ENCODE measurements at places on chromosomes 7 and 10.

- H3K4me1 ChIP-seq, result no peaks in the 10 kb centered on the region
- peaks cover 24% of the 10 kb centered on the region for H3K27me3 ChIP-seq
- no peak for DNase-seq
- no peak overlapping the region for H3K27ac ChIP-seq
- no peak overlapping the region for H3K4me3 ChIP-seq
Observed at GRCh38 chr7:25244254-25245033, 16.2 kb upstream of the NPVF start.

GRCh38 chr7:4151926-4152549, 530.1 kb upstream of the FOXK1 start:
- no peak overlapping the region for H3K4me3 ChIP-seq
- H3K27me3 ChIP-seq, result no peaks in the 10 kb centered on the region
- DNase-seq, result no peak

DNA sequence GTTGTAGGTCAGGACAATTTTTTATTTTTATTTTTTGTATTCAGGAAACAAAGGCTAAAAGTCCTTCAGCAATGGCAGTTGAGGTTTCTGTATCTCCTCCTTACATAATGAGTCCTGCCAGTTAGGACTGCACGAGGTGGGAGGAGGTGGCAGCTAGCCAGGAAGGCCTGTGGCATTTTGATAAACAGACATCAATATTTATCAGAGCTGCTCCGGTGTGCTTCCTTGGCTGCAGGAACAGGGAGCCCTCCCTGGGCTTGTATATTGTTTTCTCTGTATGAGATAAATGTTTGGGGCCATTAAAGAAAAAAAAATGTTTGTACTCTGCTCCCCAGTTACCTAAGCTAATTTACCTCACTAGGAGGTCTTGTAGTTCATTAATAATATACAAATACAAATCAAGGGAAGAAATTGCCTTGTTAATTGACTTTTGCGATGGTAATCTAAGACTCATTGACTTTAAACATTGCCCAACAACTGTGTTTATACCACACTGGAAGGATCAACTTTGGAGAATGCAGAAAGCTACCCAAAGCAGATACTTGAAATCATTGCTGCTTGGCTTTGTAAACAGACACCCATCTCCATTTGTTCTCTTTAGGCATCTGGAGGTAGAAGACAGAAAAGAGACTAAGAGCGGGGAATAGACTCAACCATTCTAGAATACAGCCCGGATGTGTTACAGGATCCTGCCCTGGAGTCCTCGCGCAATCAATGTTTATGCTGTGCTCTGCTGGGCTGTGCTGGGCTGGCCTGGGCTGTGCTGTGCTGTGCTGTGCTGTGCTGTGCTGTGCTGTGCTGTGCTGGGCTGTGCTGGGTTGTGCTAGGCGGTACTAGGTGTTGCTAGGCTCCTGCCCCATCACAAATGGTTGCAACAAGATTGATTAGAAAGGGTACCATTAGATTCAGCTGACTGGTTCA, 36.5 kb upstream of the PDZD8 start:
- no peaks in the 10 kb centered on the region for H3K4me1 ChIP-seq
- H3K27ac ChIP-seq, result no peak overlapping the region
- no peak for DNase-seq
- H3K4me3 ChIP-seq, result no peak overlapping the region
- H3K36me3 ChIP-seq, result no peaks in the 10 kb centered on the region

DNA sequence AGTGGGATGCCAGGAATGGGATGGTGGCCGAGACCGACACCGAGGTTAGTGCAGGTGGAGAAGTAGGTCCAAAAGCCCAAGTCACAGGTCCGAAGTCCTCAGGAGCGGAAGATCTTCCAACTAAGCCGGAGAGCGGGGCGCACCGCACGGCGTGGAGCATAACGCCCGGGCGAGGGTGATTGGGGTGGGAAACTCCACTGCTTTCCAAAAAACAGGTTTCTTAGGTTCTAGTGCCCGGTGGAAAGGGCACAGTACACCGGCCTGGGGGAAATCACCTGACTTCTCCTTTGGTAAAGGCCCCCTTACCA, 11.4 kb upstream of the SPAG6 start:
- peak overlapping the region; percentile 84 for H3K27ac ChIP-seq
- peaks cover 32% of the 10 kb centered on the region for H3K27me3 ChIP-seq
- no peak for DNase-seq
- H3K4me1 ChIP-seq, result peaks cover 54% of the 10 kb centered on the region

GRCh38 chr7:101792051-101792681, 25.3 kb upstream of the CUX1 start:
- no peaks in the 10 kb centered on the region for H3K36me3 ChIP-seq
- no peaks in the 10 kb centered on the region for H3K27me3 ChIP-seq
- H3K4me1 ChIP-seq, result no peaks in the 10 kb centered on the region
- no peak overlapping the region for H3K4me3 ChIP-seq
- H3K27ac ChIP-seq, result no peak overlapping the region

- no peaks in the 10 kb centered on the region for H3K4me1 ChIP-seq
- H3K27me3 ChIP-seq, result no peaks in the 10 kb centered on the region
- no peaks in the 10 kb centered on the region for H3K36me3 ChIP-seq
- no peak overlapping the region for H3K4me3 ChIP-seq
Observed at GRCh38 chr10:115951242-115951641, 321.8 kb downstream of the GFRA1 start.

GRCh38 chr7:50956522-50957155, 173.9 kb upstream of the GRB10 start:
- H3K4me1 ChIP-seq, result peaks cover 2% of the 10 kb centered on the region
- H3K36me3 ChIP-seq, result no peaks in the 10 kb centered on the region
- H3K27me3 ChIP-seq, result peaks cover 3% of the 10 kb centered on the region
- H3K27ac ChIP-seq, result no peak overlapping the region
- H3K4me3 ChIP-seq, result no peak overlapping the region

DNA sequence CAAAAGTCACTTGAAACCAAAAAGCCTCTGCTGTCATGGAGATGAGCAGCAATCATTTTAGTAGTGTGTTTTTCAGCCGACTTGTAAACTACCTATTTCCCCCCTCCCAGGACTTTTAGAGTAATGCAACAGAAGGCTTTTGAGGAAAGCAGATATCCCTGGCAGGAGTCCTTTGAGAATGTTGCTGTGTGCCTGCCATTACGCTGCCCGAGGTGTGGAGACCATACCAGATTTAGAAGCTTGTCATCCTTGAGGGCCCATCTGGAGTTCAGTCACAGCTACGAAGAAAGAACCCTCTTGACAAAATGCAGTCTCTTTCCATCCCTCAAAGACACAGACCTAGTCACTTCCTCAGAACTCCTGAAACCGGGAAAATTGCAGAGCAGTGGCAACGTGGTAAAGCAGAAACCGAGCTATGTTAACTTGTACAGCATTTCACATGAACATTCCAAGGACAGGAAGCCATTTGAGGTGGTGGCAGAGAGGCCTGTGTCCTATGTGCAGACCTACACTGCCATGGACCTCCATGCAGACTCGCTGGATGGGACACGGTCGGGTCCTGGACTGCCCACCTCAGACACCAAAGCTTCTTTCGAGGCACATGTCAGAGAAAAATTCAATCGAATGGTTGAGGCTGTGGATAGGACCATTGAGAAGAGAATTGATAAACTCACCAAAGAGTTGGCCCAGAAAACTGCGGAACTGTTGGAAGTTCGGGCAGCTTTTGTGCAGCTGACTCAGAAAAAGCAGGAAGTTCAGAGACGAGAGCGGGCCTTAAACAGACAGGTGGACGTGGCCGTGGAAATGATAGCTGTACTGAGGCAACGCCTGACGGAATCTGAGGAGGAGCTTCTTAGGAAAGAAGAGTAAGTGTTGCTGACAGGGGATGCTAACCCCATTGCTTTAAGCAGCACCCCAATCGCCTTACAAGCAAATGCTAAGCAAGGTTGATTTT, 2.2 kb downstream of the ZNF365 start:
- no peaks in the 10 kb centered on the region for H3K36me3 ChIP-seq
- H3K4me1 ChIP-seq, result peaks cover 10% of the 10 kb centered on the region
- H3K4me3 ChIP-seq, result no peak overlapping the region
- H3K27ac ChIP-seq, result no peak overlapping the region
- no peak for DNase-seq

GRCh38 chr10:12703813-12704212, 297.7 kb downstream of the CCDC3 start:
- DNase-seq, result no peak
- peak overlapping the region; percentile 26 for H3K27ac ChIP-seq
- no peak overlapping the region for H3K4me3 ChIP-seq
- peaks cover 37% of the 10 kb centered on the region for H3K36me3 ChIP-seq
- no peaks in the 10 kb centered on the region for H3K27me3 ChIP-seq

DNA sequence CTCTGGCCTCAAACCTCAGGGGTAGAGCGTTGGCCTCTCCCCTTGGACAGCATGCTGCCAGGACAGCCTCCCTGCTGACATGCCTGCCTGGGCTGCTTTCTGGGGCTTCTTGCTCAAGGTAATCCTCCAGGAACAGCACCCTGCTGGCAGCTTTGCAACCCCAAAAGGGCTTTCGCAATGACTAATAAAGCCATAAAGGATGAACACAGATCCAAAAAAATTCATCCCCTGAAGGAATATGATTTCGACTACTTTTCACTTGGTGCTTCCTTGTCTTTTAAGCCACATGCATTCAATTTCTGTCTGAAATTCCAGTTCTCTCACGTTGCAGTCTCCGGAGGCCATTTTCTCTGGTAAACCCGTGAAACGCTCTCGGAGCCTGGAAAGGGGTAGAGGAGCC, 15.1 kb upstream of the SH3PXD2A start:
- DNase-seq, result no peak
- no peaks in the 10 kb centered on the region for H3K4me1 ChIP-seq
- no peaks in the 10 kb centered on the region for H3K36me3 ChIP-seq
- no peaks in the 10 kb centered on the region for H3K27me3 ChIP-seq
- no peak overlapping the region for H3K4me3 ChIP-seq

DNA sequence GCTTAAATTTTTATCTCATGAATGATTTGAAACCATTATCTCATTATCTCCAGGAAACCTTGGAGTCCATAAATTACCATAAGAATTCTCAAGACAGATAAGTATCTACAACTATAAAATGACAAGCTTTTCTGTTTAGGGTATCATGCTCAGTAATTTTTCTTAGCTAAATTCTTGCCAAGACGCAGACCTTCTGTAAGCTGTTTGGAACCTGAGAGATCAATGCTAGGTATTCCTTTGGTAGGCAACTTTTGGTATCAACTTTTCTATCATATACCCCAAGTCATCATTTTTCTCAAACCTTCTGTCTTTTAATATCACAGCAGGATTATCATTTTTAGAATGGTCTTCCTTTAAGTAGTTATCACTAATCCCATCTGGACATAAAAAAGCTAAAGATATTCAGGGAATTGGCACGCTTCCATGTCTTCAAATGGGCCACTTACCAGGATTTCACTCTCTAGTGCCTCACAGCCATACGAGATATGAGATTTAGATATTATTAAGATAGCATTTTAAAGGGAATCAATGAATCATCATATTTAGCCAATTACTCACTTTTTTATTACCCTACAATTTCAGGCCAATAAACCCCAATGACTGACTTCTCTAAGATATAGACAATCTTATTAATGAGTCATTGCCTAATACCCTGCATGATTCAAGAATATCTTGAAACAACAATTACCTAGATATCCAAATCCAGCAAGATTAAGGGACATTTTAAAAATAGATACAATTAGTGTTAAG, 544.1 kb downstream of the HTR7 start:
- H3K36me3 ChIP-seq, result no peaks in the 10 kb centered on the region
- H3K4me3 ChIP-seq, result no peak overlapping the region
- DNase-seq, result no peak
- no peaks in the 10 kb centered on the region for H3K27me3 ChIP-seq

- no peak for DNase-seq
- no peak overlapping the region for H3K4me3 ChIP-seq
- no peaks in the 10 kb centered on the region for H3K27me3 ChIP-seq
- H3K27ac ChIP-seq, result no peak overlapping the region
- no peaks in the 10 kb centered on the region for H3K36me3 ChIP-seq
- no peaks in the 10 kb centered on the region for H3K4me1 ChIP-seq
Observed at GRCh38 chr7:91187061-91187460, 77.2 kb upstream of the FZD1 start.

DNA sequence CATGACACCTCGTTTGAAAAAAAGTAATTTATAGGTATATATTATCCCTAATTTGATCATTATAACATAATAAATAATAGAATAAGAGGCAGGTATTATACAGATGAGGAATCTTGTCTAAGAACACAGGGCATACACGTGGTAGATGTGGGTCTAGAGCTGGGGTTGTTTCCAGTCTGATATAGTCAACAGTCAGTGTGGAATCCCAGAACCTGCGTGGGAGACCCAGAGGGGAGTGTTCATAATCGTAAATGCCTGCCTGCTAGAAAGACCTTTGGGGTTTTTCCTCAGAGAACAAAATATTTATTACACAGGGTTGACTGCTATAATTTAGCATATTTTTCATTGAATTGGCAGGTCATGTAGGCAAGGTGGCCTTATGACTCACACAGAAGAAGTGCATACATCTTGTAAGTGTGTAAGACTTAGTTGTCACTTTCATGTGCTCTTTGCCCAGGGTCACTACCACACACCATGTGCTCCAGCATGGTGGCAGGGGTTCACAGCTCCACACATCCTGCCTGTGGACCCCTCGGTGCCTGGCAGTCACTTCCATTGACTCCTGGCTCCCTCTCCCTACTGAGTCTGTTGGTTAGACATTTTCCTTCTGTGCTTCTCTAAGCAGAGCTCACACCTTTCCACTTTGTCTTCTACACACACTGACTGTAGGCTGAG, 94.9 kb upstream of the IKZF1 start:
- no peak for DNase-seq
- H3K36me3 ChIP-seq, result peaks cover 7% of the 10 kb centered on the region
- peak overlapping the region; percentile 83 for H3K27ac ChIP-seq
- H3K4me3 ChIP-seq, result no peak overlapping the region
- H3K27me3 ChIP-seq, result no peaks in the 10 kb centered on the region

DNA sequence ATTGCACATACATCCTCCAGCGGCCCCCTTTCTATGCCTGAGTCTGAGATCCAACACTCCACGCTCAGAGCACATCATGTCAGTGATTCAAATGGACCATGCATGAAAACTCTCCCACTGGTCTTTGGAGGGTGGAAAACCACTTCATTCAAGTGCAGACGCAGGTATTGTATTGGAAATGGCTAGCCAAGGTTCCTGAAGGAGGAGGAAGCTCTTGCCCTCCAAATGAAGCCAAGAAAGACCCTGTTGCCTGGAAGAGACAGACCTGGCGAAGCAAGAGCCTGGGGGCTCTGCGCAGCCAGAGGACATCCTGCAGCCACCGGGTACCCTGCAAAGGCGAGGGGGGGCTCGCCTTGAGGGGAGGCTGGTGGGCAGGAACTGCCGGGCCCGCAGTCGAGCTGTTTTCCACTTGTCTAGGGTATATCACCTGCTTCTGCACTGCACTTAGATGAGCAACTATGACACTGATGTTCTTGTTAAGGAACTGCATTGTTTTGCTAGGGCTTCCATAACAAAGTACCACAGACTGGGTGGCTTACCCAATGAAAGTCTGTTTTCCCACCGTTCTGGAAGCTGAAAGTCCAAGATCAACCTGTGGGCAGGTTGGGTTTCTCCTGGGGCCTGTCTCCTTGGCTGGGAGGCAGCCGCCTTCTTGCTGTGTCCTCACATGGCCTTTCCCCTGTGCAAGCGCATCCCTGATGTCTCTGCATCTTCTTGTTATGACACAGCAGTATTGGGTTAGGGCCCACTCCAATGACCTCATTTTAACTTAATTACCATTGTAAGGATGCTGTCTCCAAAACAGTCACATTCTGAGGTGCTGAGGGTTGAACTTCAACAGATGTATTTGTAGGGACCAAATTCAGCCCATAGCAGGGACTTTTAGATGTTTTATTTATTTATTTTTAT, 233.4 kb downstream of the ARHGAP12 start:
- H3K36me3 ChIP-seq, result no peaks in the 10 kb centered on the region
- no peaks in the 10 kb centered on the region for H3K27me3 ChIP-seq
- H3K4me3 ChIP-seq, result no peak overlapping the region
- H3K27ac ChIP-seq, result no peak overlapping the region

- no peak overlapping the region for H3K27ac ChIP-seq
- no peaks in the 10 kb centered on the region for H3K36me3 ChIP-seq
Observed at GRCh38 chr7:86477343-86477935, 166.3 kb upstream of the GRM3 start.

Data from activated CD4-positive, alpha-beta memory T cell treated with anti-CD3 and anti-CD28 coated beads, Interleukin-2, amount 10 ng/mL, durations not matched to agents 7 days and 5 days (primary cell).